Stimulated activated CD4-positive, alpha-beta T cell treated with anti-CD3 and anti-CD28 coated beads, Interleukin-15, amount 100 ng/mL, for 1 hour (primary cell): ENCODE measurements at places on chromosomes 7 and 10.

GRCh38 chr7:155580367-155580766 lies 34.0 kb upstream of the CNPY1 start:
- DNase-seq = no peak

GRCh38 chr10:28200775-28201174 lies 102.1 kb downstream of the MPP7 start:
- DNase-seq = no peak

DNA sequence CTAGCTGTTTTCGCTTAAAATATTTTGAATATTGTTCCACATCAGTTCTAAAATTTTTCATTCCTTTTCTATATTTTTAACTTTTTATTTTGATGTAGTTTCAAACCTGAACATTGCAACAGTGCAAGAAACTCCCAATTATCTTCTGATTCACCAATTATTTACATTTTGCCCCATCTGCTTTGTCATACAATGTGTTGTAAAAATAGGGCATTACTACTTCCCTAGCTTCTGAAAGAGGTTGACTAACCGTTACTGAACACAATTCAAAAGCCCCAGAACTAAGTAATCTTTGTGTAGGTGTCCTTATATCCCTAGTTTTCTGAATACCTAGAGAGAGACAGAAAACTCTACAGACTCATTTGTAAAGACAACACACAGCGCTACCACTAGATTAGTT lies 86.7 kb downstream of the AVL9 start:
- DNase-seq = no peak

DNA sequence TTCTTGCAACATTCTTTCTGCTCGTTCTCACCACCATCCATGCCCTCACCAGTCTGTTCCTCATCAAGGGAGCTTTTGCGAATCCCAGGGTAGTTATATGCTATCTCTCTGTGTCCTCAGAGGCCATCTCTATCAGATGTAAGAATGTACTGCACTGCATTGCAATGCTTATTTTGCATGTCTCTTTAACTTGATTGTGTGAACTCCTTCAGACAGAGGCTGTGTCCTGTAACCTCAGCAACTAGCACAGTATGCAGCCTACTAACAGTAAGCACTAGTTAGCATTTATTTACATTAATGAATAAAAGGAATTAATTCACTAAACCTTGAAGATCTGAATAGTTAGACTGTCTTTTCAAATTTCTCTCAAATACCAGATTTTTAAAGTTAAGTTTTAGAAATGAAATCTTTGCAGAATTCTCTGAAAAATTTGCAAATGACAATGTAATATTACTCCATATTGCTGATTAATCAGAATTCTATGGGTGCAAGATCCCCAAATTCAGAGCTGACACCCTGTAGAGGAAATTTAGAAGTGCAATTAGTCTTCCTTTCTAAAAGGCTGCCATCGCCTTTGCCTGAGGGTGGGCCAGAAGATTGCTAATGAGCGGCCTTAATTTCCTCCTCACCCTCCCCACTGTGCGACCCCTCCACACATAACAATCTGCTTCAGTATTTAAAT lies 10.3 kb upstream of the LHFPL3 start:
- DNase-seq = no peak

GRCh38 chr10:43963379-43963778 lies 314.7 kb upstream of the ZNF32 start:
- DNase-seq = no peak

DNA sequence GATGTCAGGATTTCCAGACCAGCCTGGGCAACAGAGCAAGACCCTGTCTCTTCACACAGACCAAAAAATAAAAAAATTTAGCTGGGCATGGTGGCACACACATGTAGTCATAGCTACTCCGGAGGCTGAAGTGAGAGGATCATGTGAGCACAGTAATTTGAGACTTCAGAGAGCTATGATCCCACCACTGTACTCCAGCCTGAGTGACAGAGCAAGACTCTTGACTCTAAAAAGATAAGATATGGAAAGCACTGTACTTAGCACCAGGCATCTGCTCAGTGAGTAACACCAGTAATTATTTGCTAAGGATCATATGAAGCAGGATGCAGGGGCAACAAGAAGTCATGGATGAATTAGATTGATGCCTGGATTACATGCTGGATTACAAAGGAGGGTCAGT lies 128.8 kb downstream of the CALN1 start:
- no peak for DNase-seq

GRCh38 chr7:151245360-151246101 lies 3.0 kb downstream of the SMARCD3 start:
- DNase-seq = peak; percentile 49

- DNase-seq = no peak
Observed at GRCh38 chr7:94289071-94289470, 105.6 kb upstream of the COL1A2 start.

GRCh38 chr10:91144961-91145360 lies 75.5 kb upstream of the PCGF5 start:
- DNase-seq = no peak
